ENCODE measurements at places on chromosomes 5 and 9. TPM values are rescaled to one million over a fixed set of nuclear protein-coding genes. Genes with fewer than 3 reads are reported as not detected.

The SLC6A19 gene
- total RNA-seq = not detected

The FCN2 gene
- total RNA-seq = not detected

The PCDHB14 gene
- 5.0 TPM for total RNA-seq

The GADD45G gene
- total RNA-seq = 20.7 TPM

The C9orf153 gene
- 0.24 TPM for total RNA-seq

The CAPSL gene
- not detected for total RNA-seq

Measured in posterior vena cava (tissue), 2 donors.